ENCODE measurements at places on chromosomes 12 and 14.

DNA sequence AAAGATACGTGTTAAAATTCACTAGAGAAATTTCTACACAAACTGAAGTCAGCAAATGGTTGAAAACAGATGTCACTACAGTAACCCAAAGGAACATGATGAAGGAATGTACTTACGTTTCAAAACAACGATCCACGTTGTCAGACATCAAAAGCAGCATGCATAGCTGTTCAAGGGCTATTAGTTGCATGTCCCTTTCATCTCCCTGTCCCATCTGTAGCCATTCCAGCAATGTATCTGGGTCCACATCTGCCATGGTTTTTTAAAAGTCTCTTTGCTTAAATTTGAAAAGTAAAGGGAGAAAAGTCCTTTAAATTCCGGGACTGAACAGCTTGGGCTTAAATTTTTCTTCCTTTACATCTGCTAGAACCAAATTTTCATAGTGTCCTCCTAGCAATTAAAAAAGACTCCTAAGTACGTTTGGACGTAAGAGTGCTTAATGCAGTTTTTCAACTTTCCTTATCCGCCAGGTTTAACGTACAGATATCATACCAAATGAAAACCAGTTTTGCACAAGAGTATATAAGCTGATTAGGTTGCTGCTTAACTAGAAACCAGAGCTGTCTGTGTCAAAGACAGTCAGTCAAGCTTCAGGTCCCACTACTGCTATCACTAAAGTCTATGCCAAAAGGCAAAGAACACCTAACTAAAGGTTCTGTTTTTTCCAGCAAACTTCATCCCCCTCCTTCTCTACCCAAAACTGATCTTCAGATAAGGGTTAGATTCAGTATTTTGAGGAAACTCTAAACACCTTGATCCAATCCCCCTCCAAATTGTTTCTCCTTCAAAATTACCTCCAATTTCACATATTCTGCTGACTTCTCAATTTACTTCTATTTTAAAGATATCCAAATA, 1.7 kb downstream of the HECTD1 start:
- DNase-seq: peak; percentile 73

DNA sequence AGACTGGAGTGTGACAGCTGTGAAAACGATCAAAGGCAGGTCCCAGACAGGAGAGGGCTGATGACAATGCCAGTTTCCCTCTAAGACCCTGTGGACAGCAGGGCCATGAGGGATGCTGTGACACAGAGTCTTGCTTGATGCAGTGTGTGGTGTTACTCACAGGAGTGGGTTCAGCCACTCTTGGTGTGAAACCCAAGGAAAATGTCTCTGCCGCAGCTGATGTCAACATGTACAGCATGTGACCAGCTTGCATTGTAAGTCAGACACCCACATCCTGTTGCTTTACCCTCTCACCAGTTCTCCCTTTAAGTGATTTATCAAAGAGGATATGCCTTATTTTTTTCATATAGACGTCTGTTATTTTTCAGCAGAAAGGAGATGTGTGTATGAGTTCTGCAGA, 268.6 kb downstream of the BTG1 start:
- peak; percentile 32 for DNase-seq

DNA sequence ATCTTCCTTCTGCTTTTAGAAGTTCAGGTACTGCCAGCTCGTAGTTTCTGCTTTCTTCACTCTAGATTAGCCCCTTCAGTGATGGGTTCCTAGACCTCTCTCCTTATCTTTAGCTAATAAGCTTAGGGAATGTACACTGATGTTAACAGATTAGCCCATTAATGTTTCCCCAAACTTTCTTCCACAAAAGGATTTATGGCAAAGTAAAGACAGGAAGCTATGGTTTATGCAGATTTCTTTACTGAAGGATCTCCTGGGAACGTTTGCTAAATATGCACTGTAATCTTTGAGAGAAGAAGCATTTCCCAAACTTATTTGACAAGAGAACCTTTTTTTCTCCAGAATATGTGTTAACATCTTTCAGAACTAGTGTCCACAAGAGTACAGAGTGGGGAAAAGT, 4.2 kb downstream of the SOCS4 start:
- DNase-seq: no peak

- no peak for DNase-seq
Observed at GRCh38 chr12:116339800-116340371, 62.4 kb upstream of the MED13L start.

- no peak for DNase-seq
Observed at GRCh38 chr12:49941556-49942511, 8.7 kb upstream of the AQP2 start.

GRCh38 chr12:22173177-22173576, 127.2 kb downstream of the CMAS start:
- no peak for DNase-seq

DNA sequence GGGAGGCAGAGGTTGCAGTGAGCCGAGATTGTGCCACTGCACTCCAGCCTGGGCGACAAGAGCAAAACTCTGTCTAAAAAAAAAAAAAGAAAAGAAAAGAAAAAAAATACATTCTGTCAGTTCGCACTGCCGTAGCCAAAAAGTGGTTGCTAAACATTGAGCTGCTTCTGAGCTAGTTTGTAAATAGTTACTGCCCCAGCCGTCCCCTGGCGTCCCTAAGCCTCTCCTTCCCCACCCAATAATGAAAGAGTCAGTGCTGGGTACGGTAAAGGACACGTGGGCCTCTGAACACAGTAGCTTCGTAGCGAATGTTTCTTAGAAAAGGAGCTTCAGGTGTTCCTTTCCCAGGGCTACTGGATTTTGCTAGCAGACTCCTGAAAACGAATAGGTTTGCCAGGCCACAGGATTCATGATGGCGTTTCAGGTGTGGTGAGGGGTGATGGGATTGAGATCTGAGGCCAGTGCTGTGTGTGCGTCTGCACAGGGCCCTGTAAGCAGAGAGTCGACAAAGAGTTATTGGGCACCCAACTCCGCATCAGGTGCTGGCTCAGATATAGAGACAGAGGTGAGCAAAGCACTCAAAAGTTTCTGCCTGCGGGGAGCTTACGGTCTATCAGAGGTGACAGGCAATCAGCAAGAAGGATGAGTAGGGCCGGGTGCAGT, 94.1 kb downstream of the LGMN start:
- DNase-seq: no peak

DNA sequence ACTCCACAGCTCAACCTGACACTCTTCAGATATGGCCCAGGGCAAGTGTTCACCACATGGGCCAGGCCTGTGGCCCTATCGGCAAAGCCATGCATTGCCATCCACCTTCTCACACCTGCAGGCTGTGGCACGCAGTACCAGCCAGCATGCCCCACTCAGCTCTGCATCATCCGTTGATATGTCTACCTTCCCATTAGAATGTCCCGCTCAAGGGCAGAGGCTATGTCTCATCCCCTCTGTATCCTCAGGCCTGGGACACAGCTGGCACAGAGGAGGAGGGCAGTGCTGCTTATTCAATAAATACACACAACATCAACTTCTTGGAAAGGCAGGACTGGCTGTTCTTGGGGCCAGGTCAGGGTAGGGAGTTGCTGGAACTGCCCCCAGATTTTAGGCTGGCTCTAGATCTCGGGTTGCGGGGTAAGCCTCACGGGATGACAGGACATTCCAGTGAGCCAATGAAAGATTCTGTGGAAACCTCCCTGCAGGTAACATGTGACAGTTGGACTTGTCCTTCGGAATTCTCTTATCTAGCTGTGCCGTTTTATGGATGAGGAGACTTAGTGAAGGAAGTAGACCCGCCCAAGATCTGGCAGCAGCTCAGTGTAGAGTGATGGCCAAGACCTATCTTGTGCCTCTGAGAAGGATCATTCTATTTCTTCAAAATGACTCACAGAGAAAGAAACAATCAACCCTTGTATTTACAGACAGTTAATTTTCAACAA, 25.6 kb downstream of the SYNE3 start:
- DNase-seq: no peak

- no peak for DNase-seq
Observed at GRCh38 chr12:530821-531220, 71.1 kb downstream of the B4GALNT3 start.

DNA sequence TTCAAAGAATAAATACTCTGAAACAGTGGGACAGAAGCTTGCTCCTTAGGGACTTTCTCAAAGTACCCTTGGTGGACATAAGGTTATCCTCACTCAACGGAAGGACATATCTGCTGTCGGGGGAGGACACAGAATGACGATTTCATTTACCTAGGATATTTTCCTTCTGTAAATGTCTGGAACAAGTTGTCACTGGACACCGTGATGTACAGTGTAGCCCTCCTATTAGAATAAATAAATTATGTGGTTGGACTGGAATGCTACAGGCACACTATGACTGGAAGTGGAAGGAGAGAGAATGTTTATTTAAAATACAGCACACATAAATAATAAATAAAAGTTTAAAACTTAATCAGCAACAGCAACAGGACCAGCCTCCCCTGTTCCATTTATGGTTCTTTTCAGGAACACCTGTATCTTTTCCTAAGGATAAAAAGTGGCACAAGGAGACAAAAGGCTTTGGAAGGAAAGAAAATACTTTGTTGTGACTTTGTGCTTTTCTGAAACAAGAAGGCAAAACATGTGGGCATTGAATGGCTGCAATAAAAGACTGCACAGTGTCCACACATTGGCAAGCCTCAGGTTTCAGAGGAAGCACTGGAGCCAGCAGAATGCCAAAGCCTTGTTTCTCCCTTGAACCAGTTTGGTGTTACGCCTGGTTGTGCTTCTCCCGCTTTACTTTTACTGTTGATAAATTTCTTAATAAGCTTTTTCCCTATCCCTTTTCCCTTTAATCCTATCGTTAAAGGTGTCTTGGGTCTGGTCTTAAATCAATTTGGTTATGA, 36.8 kb downstream of the FGD4 start:
- DNase-seq: peak; percentile 29

- DNase-seq: no peak
Observed at GRCh38 chr12:132566516-132567131, 43.8 kb downstream of the LRCOL1 start.

DNA sequence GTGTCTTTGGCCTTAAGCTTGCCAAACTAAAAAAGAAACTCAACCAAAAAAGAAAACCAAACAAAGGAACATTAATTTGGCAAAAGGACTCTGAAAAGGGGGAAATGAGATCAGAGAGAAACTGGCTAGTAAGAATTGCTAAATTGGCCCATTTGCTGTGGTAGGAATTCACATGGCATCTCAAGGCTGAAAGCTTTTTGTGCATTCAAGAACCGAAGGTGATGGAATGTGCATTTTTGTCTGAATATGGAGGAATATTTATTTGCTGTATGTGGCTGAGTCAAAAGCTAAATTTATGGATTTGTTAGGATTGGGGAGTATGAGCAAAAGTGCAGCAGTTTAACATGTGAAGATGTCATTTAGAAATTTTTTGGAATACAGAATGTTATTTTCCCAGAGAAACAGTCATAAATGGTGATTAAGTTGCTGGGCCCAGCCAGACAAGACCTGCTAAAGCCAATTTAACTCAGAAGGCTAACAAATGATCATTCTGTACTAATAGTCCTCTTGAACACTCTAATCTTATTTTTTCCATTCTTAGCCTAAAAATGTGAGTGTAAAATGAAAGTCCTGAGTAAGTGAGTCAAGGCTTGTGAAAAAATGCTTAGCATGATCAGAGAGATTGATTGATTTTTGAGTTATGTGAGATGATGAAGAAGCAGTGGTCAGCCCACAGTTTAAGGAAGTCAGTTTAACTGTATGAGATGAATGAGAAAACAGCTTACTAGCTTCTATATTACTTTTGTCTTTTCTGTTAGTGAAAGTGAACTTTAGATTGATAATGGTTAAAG, 94.1 kb downstream of the ANO6 start:
- peak; percentile 58 for DNase-seq

DNA sequence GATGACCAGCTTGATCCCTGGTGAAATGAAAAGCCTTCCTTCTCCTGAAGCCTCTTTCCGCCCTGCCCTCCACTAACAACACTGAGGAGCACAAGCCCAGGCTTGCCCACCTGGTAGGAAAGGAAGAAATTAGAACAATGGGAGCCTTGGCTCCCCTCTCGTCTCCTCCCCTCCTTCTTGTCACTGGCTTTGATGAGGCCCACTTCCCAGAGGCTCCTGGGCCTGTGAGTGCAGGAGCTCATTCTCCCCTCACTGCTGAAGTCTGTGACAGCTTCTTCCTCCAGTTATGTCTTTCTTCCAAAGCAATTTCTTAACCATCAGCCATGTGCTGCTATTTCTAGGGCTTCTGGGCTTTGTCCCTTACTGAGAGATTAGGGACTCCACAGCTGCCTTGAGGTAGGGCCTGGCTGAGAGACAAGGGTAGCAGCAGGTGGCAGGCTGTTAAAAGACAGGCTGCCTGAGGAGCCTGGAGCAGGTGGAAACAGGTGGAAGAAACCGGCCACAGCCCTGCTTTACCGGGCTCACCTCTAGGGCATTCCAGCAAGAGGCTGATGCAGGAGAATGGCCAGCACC, 53.6 kb upstream of the SRSF5 start:
- no peak for DNase-seq

DNA sequence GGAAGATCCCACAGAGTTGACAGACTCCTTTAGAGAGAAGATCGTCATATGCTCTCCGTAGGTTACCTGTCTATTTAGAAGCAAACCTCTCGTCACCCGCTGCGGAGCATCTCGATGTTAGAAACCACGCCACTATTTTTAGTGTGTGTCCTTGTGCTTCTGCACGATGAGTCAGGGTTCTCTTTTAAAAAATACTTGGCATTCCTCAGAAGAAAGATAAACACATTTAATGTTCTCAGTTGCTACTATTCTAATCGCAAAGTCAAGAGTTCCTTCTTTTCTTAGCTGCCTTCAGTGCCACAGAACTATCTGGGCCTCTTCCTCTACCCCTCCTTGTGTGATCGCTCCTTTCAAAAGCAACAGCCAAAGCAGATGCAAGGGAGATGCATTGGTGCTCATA, 192.4 kb downstream of the PELI2 start:
- no peak for DNase-seq

DNA sequence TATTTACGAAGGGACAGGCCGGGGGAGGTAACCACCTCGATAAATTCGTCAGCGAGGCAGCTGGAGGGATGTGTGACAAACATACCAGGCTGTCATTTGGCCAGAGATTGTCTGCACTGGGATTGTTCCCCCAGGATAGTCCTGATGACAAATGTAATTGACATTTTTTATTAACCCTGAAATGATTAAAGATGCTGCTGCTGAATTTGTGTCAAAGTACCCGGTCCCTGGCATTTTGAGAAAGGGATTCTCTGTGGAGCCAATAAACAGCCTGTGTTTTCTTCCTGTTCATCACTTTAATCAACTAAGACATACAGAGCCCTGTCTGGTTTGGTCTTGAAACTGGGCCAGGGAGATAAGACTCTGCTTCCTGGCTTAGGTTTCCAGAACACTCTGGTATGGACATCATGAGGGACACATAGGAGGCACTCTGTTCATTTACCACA, 117.6 kb downstream of the SLC25A47 start:
- no peak for DNase-seq

- peak; percentile 98 for DNase-seq
Observed at GRCh38 chr12:32896432-32897280, at the start of gene PKP2. Gene PKP2 (minus strand): TSS chr12:32896777. CDS start chr12:32896731, 46 bp downstream.

- DNase-seq: no peak
Observed at GRCh38 chr12:131221957-131222328, 268.2 kb downstream of the ADGRD1 start.

DNA sequence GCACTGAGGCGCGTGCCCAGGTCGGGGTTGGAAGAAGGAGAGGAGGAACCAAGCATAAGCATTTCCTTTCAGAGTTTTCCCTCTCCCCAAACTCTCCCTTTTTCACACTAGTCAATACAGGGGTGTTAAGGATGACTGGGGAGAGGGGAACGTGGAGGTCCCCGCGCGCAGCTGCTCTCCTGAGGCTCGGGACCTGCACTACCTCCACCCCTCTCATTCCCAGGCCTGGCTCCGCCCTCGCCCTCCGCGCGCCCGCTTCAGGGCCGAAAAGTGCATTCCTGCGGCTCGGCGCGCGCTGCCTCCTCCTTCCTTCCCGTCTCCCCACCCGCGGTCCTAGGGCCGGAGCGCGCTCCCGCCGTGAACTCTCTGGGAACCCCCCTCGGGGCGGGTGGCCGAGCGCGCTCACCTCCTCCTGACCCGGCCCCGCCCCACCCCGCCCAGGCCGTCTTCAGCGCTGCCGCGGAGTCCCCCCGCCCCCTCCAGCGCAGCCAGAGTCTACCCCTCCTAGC, 11.3 kb downstream of the RARG start:
- peak; percentile 98 for DNase-seq

Measured in trophoblast cell (in vitro differentiated cells and primary cell).